ENCODE measurements at places on chromosomes 4 and X.

GRCh38 chr4:96543346-96543745, 703.5 kb downstream of the PDHA2 start:
- DNase-seq, result no peak

DNA sequence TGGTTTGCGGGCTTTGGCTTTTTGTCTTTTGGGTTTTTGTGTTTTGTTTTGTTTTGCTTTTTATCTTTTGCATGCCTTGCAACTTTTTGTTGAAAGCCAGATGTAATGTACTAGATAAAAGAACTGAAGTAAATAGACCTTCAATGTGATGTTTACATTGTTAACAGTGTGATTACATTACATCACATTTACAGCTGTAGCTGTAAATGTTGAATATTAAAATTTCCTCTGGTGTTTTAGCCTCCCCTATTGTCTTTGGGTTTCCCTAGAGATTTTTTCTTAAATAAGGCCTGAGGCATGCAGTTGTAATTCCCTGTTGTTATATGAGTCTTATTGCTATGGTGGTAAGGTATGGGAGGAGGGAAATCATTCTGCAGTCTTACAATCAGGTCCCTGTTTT, 275.0 kb downstream of the PARM1 start:
- no peak for DNase-seq

- DNase-seq, result peak; percentile 60
These were observed at the start of gene GPC3 for GRCh38 chrX:133985164-133985966. Gene GPC3, minus strand, starts transcription at chrX:133985594.

DNA sequence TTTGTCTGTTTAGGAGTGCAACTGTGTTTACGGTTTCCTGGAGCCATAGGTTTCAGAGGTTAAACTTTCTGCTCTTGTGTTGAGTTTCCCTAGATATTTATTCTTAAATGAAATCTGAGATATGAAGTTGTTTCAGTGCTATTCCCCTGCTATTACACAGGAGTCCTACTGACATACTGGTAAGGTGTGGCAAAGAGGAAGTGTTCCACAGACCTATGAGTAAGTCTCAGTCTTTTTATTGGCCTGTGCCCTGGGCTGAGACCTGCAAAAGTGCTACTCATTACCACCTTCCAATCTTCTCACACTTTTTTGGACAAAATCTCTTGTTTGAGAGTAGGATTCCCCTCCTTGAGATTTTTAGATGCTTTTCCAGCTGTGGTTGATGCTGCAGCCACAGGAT, 35.6 kb upstream of the MAGEA8 start:
- no peak for DNase-seq

DNA sequence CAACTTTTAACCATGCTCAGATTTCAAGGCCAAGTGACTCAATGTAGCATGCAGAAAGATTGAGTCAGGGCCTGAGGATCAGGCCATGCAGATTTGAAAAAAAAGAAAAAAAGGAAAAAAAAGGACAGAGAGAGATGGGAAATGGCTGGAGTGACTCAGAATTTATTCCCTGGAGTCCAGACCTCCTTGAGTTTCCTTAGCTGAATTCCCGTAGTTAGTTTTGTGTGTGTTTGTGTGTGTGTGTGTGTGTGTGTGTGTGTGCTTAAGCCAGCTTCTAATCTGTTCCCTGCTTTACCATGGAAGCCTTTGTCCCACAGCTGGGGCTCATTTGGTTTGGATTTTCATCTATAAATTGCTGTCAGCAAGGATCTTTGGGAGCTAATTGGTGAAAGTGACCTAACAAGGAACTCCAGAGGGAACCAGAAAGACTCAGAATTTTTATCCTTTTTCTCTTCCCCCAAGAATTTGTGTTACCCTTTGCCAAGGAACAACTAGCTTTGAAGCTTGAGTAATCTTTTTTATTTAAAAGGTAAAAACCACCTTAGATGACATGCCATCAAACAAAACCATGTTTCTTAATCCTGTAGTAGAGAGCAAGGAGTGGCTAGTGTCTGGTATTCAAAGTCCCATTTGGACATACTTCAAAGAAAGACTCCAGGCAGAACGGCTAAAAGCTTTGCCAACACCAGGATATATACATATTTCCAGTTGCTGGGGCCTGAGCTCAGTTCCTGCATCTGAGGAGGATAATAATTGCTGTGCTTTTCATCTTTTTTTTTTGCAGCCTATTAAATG, 109.0 kb upstream of the DDIT4L start:
- no peak for DNase-seq

DNA sequence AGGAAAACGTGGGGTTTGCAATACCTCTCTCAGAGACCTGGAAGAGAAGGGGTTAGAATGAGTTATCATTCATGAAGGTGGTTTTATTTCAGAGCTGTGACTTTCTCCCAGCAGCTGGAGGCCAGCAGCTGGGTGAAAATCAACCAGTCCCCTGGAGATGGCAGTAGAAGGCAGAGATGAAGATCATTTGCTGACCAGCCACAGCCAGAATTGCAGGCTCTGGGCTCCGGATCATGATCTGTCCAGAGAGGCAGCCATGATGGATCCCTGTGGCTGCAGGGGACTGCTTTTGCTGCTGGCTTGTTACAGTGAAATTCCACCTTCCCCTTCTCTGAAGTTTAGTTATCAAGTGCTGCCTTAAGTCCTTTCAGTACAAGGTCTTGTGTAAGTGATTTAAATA, 46.9 kb upstream of the TAB3 start:
- no peak for DNase-seq

- DNase-seq, result no peak
These were observed 408.2 kb downstream of the BCOR start for GRCh38 chrX:39689376-39690104.

DNA sequence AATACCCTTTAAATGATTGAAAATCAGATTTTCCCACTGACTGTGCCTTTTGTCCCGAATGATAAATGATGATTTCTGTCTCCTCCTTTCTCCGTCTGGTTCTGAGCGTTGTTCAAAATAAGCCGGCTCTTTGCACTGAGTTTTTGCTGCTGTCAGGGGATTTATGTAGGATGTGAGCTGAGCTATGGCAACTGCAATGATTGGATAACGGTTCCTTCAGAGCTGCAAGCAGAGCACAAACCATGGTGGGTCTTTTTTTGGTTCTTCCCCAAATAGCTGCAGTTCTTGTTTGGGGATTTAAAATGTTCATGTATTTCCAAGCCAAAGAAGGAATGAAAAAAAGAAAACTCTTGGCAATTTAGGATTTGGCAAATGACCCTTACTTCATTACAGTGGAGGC, 124.5 kb upstream of the CASK start:
- DNase-seq, result no peak

DNA sequence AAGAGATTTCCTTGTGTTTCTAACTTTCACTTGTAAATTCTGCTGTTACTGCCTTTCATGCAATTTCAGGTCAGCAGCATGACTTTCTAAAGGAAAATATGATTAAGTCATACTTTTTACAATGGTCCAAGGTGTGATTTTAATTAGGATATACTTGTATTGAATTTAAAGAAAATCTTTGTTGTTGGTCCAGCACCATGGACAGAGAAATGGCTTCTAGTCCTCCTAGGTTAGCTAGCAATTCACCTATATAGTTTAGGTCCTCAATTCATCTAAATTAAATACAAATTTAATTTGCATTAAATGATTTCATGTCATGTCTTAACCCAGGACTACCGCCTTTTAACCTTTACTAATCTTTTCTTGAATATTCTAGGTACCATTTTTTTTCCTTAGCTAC, 304.9 kb upstream of the RPS6KA3 start:
- DNase-seq, result no peak

GRCh38 chr4:70901984-70902576, at the start of gene MOB1B:
Gene MOB1B, plus strand, starts transcription at chr4:70902369. Its CDS starts 168 bp downstream, at chr4:70902537.
- peak; percentile 85 for DNase-seq

DNA sequence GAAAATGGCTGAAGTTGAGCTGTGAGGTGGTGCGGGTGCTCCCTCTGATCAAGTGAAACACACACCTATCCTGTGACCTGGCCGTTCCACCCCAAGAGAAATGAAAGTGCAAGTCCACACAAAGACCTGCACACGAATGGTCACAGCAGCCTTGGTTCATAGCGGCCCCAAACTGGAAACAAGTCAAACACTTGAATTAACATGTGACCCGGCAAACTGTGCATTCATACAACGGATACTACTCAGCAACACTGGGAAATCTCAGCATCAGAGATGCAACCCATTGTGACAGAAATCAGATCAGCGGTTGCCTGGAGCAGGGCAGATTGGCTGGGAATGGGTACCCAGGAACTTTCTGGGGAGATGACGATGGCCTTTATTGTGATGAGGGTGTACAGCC, 7.6 kb downstream of the G6PD start:
- DNase-seq, result no peak

- no peak for DNase-seq
These were observed 314.9 kb upstream of the TEX13C start for GRCh38 chrX:125004799-125005198.

- DNase-seq, result no peak
These were observed 247.6 kb downstream of the DCLK2 start for GRCh38 chr4:150325872-150326271.

- peak; percentile 25 for DNase-seq
These were observed 46.2 kb downstream of the RGS12 start for GRCh38 chr4:3338976-3339531.

- no peak for DNase-seq
These were observed 114.5 kb upstream of the RBPJ start for GRCh38 chr4:26206339-26206738.

- DNase-seq, result no peak
These were observed 145.1 kb downstream of the APBB2 start for GRCh38 chr4:41069257-41069656.

- DNase-seq, result no peak
These were observed 28.7 kb upstream of the AFAP1 start for GRCh38 chr4:7968262-7968896.

DNA sequence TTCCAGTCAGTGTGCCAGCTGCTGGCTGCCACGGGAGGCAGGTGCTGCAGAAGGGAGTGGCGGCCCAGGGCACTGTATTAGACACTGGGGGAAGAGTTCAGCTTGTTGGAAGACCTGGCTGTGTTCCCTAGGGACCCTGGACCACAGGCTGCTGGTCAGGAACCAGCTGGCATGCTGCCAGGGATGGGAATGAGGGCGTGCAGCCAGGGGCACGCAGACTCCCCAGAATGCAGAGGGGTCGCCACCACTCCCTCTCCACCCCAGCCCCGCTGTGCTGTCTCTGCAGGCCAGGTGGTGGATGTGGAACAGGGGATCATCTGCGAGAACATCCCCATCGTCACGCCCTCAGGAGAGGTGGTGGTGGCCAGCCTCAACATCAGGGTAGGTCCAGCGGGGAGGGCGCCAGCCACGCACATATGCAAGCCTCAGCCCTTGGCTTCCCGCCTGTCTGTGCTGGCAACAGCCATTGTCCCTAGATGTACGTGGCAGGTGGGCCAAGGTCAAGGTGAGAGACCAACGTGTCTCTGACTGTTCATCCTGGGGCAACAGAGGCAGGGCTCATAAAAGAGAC, 12.3 kb downstream of the ABCD1 start:
- no peak for DNase-seq

- DNase-seq, result no peak
These were observed 81.6 kb downstream of the RBPJ start for GRCh38 chr4:26402458-26402857.

GRCh38 chrX:150813922-150814321, 84.5 kb downstream of the CD99L2 start:
- no peak for DNase-seq

- DNase-seq, result no peak
These were observed 195.4 kb downstream of the AFAP1 start for GRCh38 chr4:7744142-7744804.

- peak; percentile 28 for DNase-seq
These were observed 775 bp downstream of the SHROOM4 start for GRCh38 chrX:50812995-50813842.

GRCh38 chr4:126890383-126890782, 742.4 kb upstream of the INTU start:
- DNase-seq, result no peak

DNA sequence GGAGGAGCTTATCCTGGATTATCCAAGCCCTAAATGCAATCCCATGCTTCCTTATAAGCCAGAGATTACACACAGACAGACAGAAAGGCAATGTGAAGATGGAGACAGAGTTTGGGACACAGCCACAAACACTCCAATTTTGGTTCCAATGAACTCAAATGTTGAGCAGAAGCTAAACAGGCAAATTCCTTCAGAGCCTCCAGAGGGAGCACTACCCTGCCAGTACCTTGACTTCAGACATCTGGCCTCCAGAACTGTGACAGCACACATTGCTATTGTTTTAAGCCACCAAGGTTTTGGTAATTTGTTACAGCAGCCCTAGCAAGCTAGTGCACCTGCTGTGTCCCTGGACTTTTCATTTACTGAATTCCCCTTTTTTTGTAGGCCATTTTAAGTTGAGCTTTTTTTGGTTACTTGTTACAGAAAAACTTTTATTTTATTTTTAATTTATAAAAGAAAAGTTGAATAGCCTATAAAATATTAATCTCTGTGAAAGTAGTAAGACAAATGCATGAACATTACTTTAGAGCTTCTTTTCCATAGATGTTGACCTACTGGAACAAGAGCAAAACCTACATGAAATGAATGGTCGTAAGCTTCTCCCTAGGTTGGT, 33.4 kb upstream of the SRD5A3 start:
- DNase-seq, result peak; percentile 36

- no peak for DNase-seq
These were observed 1941.1 kb downstream of the PCDH7 start for GRCh38 chr4:32661229-32661628.

GRCh38 chrX:46730765-46731164, 28.2 kb downstream of the SLC9A7 start:
- DNase-seq, result no peak

DNA sequence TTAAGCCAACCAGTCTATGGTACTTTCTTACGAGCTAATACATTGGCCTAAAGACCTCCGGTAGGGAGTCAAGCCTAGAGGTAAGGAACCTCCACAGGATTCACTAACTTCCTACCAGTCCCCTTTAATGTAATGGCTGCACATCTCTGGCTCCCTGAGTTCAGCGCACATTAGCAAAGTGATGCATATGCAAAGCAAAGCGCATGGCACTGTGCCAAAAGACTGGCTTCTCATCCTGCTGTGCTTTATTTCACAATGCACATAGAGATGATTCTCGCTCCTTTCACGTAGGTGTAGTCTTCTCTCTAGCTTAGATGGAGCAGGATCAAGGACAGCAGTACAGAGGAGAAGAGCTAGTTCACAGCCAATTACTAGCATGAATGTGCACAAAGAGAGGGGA, 14.6 kb upstream of the CLTRN start:
- DNase-seq, result no peak

DNA sequence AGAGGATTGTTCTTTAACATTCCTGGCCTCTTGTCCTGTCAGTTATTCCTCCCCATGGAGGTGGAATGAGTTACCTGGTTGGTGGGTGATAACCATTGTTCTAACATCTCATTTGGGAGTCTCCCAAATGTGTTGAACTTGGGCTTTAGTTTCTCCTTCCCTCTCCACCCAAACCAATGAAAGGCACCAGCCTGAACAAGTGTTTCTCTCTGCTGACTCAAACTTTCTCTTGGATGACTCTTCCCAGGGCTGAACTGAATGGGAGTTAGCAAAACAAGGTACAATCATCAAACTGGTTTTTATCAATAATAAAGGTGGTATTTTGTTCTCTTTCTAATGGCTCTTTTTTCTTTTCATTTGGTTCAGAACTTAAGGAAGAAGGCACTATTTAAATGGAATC, 2.7 kb downstream of the DYNLT3 start:
- no peak for DNase-seq

DNA sequence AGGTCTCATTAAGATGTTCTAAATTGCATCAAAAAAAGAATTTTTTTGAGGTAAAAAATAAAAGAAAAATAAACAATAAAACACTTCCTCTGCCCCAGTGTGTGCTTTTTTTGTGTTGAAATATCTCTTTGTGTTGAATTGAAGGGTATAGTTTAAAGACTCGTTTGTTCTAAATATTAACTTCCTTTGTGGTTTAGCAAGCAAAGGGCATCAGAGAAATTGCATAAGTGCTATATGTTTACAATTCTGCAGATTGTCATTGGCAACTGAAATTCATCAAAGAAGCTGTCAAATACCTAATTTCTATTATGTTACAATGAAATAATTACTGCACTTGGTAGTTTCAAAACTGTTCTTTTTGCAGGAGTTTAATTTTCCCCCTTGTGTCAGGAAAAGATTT, 260.5 kb downstream of the DKK2 start:
- no peak for DNase-seq

All from liver (tissue), 10 donors.